Central memory CD8-positive, alpha-beta T cell (primary cell): ENCODE measurements at places on chromosomes 5 and 9.

DNA sequence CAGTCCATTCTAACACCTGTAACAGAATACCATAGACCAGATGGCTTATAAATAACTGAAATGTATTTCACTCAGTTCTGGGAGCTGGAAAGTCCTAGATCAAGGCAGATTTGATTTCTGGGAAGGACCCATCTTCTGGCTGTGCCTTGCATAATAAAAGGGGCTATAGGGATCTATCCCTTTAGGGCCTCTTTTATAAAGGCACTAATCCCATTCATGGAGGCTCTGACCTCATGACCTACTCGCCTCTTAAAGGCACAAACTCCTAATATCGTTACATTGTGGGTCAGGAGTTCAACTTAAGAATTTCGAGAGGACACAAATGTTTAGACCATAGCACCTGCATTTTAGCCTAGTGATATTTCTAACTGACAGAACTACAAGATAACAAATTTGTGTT is 619.0 kb downstream of the CDH18 start:
- DNase-seq: no peak

GRCh38 chr9:81078555-81078954 is 610.8 kb downstream of the TLE1 start:
- no peak for DNase-seq

DNA sequence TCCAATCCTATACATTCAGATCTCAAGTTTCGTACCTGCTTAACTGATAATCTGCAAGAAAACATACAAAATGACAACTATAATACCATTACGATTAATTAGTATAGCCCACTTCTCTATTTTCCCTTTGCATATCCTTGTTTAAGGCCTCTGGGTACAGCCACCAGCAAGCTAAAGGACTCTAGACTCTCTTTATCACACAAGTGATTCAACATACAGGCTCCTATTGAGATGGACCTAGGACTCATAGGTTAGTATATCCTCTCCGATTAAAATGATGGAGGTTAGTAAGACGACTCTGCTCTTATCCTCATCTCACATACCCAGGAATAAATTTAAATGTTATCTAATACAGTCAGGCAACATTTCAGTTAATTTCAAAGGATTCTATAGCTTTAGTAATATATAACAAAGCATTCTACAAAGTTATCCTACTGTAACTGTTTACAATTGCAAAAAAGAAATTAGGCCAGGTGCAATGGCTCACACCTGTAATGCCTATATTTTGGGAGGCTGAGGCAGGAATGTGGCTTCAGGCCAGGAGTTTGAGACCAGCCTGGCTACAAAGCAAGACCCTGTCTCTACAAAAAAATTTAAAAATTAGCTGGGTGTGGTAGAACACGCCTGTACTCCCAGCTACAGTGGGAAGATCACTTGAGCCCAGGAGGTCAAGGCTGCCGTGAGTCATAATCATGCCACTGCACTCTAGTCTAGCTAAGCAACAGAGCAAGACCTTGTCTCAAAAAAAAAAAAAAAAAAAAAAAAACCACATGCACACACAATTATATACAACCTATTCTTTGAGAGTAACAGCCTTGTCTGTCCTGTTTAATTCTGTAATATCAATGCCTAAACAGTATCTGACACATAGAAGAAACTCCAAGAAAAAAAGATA is 15.4 kb downstream of the HAUS6 start:
- no peak for DNase-seq

DNA sequence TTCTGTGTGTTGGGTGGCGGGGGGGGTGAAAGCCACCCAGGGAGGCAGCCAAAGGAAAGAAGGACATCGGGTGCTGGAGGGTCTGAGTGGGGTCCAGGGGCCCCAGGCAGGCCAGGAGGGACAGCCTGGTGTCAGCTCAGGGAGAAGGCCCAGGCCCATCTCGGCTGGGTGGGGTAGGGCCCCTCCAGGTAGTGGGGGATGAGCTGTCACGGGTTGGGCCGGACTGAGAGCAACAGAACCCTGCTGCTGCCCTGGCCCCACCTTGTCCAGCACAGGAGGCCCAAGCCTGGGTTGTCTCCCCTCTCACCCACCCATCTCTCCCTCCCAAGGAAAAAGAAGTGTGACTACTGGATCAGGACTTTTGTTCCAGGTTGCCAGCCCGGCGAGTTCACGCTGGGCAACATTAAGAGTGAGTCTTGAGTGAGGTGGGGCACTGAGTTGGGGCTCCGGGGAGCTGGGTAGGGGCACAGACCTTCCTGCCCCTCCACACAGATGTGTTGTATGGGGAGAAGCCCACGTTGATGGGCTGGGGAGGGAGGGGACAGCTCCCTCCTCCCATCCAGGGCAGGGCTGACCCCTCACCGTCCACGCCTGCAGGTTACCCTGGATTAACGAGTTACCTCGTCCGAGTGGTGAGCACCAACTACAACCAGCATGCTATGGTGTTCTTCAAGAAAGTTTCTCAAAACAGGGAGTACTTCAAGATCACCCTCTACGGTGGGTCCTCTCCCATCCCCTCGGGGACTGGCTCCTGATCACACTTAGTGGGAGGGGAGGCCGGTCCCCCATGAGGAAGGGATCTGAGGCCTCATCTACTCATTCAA is 2.3 kb downstream of the LCN2 start:
- DNase-seq: no peak

DNA sequence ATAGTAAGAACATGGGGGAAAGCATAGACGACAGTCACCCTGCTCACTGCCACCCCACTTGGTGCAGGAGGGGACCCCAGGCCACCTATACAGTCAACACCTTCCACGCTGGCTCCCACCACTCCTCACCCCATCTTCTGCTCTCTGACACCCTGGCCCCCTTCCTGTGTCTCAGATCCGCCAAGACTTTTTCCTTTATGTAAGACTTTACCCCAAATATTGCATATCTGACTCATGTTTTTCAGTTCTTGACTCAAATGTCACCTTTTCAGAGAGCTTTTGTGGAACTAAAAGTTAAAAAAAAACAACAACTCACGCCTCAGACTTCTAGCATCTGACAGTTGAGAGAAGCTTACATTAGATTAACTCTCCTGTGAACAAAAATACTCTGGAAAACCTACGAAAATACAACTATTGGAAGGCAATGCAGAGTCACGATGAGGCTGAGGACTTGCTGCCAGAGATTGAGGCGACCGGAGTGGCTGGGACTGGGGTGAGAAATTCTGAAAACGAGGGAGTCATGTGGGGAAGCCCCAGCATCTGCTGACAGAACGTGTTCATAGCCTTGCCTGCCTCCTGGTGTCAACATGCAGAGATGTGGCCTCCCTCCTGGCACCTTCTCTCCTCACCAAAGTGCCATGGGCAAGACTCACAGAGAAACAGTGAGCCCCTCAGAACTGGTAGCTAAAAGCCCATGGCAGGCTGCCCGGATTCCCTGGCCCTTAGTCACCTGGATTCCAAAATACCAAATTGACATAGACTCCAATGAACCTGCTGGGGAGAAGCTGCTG is 22.4 kb upstream of the FCN2 start:
- no peak for DNase-seq

- DNase-seq: no peak
These were observed 1863.4 kb downstream of the EFNA5 start for GRCh38 chr5:105807290-105807689.

GRCh38 chr5:149151717-149152116 is 10.4 kb downstream of the ABLIM3 start:
- no peak for DNase-seq

GRCh38 chr9:37587521-37587920 is 4.9 kb downstream of the TOMM5 start:
- DNase-seq: no peak

- no peak for DNase-seq
These were observed 83.7 kb upstream of the CLINT1 start for GRCh38 chr5:157942595-157942994.
